ENCODE measurements at places on chromosomes 4 and X.

GRCh38 chrX:152480269-152481212, 29.4 kb upstream of the GABRA3 start:
- DNase-seq, result no peak

GRCh38 chrX:24282381-24283126, 31.3 kb downstream of the SUPT20HL2 start:
- no peak for DNase-seq

- DNase-seq, result no peak
These were observed 151.5 kb downstream of the CHIC2 start for GRCh38 chr4:53912766-53913497.

DNA sequence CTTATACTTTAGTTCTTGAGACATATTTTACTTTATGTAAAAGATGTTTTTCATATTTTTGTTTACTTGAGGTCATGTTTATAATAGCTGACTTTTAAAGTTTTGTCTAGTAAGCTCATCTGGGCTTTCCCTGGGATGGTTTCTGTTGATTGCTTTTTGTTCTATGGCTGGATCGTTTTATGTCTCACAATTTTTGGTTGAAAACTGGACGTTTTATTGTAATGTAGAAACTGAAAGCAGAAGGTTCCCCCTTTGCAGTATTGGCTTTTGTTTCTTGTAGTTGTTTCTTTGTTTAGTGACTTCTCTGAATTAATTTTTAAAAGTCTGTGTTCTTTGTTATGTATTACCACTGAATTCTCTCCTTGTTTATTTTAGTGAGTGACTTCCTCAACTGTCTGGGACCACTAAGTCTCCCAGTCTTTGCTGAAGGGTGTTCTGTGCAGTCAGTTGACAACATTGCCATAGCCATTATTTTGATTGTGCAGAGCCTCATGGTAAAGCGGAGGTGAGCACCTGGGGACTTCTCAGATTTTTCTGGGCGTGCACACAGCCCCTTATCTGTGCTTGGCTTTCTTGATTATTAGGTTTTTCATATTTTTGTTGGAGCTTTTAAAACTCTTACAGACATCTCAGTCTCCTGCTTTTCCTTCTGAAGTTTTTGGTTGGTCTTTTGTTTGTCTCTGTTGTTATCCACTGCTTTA, 31.0 kb downstream of the KDM6A start:
- no peak for DNase-seq

DNA sequence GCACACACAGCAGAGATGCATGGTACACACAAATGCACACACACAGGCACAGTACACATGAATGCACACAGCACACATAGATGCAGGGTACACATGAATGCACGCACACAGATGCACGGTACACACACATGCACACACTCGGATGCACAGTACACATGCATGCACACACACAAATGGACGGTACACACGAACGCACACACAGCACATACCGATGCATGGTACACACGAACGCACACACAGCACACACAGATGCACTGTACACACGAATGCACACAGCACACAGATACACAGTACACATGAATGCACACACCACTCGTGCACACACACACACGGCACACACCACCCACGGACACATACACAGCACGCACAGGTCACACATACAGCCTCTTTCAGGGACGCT, 43.8 kb upstream of the CPLX1 start:
- no peak for DNase-seq

- DNase-seq, result no peak
These were observed 1.5 kb downstream of the FUNDC2 start for GRCh38 chrX:155028129-155028528.

GRCh38 chrX:70279081-70279480, 2.9 kb upstream of the RAB41 start:
- no peak for DNase-seq

Measured in T-helper 2 cell (primary cell).